Osteoblast (primary cell): ENCODE measurements at places on chromosomes 3 and 15. TPM values are rescaled to one million over a fixed set of nuclear protein-coding genes. Genes with fewer than 3 reads are reported as not detected.

Gene PIERCE2
- 3.6 and 5.3 TPM in 2 replicates for total RNA-seq

Gene THUMPD3
- total RNA-seq, result 42.1 and 42.7 TPM in 2 replicates

Gene SQOR
- total RNA-seq, result 122 and 134 TPM in 2 replicates

Gene STAB1
- 0.59 and 1.1 TPM in 2 replicates for total RNA-seq

Gene SLC12A8
- 33.0 and 36.2 TPM in 2 replicates for total RNA-seq

Gene GALNT15
- 6.5 and 7.1 TPM in 2 replicates for total RNA-seq

Gene CCDC54
- not detected in 2 replicates for total RNA-seq

Gene CDHR4
- under 0.01 TPM in 1 of 2 replicates, not detected in the other for total RNA-seq

Gene NAA50
- 163 and 169 TPM in 2 replicates for total RNA-seq

Gene IGSF11
- total RNA-seq, result under 0.01 and 0.36 TPM in 2 replicates

Gene INKA1
- 5.8 and 6.5 TPM in 2 replicates for total RNA-seq

Gene SLC6A1
- not detected in 2 replicates for total RNA-seq

Gene AADACL2
- not detected in 2 replicates for total RNA-seq

DNA sequence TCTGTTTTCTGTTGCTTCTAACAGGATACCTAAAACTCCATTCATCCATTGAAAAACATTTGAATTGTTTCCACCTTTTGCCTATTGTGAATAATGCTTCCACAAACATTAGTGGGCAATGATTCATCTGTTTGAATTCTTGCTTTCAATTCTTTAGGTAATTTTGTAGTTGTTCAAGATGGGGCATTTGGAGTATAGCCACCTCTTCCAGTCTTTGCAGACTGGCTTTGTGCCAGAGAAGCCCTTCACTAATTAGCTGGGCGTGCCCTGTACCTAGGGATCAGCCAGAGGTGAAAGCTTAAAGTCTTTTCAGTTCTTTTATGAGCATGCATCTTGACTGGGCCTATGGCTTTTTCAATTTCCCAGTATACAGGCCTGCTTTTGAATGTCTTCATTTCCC, 10.9 kb downstream of the RTP1 start:
- DNase-seq, result no peak

- no peak for DNase-seq
Observed at GRCh38 chr15:94253742-94254141, 22.4 kb downstream of the MCTP2 start.

GRCh38 chr15:48527517-48527916, 118.0 kb downstream of the FBN1 start:
- no peak for DNase-seq

GRCh38 chr15:65869954-65870871, 922 bp downstream of the RAB11A start:
- DNase-seq, result peak; percentile 43

DNA sequence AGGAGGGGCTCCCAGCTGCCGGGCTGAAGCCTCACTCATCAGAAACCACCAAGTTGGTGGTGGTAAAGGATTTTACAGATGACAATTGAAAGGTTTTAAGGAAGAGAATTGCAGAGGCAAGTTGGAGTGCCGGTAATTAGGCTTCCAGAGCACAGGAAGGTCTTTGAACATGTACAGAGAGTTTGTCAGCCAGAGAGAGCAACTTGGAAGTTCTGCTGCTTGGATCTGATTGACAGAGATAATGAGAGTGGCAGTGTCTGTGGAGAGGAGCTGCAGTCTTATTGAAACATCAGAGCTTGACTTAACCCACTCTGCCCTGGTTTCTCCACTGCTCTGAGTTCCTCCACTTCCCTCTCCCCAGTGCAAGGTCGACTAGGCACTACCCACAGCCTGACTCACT, 448.6 kb downstream of the EPHB1 start:
- DNase-seq, result no peak

- DNase-seq, result no peak
Observed at GRCh38 chr3:22421589-22421988, 670.6 kb upstream of the ZNF385D start.

DNA sequence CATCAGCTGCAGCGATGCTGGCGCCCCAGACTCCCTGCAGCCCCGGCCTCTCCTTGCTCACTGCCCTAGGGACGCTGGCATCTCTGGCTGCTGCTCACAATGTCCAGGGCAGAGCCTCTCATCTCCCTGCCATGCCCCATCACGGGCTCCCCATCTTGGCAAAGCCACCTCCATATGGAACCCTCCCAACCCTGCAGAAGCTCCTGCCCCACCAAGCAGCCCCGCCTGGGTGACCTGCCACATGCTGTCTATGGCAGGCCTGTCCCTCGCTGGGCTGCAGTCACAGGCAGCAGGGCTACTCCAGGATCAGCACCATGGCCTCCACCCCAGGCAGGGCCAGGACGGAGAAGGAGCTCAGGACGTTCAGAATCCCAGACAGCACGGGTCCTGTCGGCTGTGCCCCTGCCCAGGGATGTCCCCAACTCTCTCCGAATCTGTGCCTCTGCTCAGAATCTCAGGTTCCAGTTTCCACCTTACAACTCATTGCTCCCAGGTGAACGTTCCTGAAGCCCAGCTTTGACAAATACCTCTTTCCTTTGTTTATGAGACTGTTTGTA, 58.4 kb downstream of the PLXNA1 start:
- DNase-seq, result peak; percentile 86

GRCh38 chr15:92200891-92201290, 192.8 kb upstream of the ST8SIA2 start:
- no peak for DNase-seq

- DNase-seq, result no peak
Observed at GRCh38 chr3:59904296-59904695, 854.5 kb upstream of the CFAP20DC start.

- DNase-seq, result no peak
Observed at GRCh38 chr3:155465664-155466063, 172.2 kb upstream of the STRIT1 start.

DNA sequence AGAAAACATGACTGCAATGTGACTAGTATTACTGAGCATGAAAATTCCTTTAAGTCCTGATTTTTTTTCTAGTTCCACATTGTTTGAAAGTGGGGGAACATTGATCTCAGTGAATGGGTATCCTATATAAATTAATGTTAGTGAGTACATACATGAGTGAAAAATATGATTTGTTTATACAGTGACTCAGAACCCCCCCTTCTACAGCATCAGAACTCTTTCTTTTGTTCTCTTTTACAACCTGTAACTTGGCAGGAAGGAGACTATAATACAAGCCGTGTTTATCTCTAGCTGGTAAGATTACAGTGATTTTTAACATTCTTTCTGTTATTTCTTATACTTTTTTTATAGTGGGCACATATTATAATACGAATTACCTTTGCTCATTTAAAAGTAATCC, 384.7 kb downstream of the PDCD6IP start:
- no peak for DNase-seq

DNA sequence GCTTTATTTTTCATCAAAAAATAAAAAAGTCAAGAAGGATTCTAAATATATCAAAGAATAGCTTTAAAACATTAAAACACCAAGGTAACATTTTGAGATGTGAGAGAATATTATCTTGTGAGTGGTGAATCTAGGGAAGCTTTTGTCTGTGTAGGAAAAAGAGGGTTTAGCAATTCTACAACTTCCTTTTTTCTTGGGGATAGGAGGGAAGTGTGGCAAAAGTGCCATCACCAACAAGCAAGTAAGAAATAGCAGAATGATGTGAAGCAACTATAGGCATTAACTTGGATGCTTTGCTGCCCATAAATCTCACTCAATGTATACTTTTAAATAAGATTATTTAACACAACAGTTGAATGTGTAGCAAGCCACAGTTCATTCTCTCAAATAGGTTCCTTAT, 57.8 kb upstream of the SUCLG2 start:
- no peak for DNase-seq

GRCh38 chr3:136547293-136547692, 204.9 kb downstream of the STAG1 start:
- DNase-seq, result no peak

- DNase-seq, result no peak
Observed at GRCh38 chr3:131972550-131972949, 62.3 kb downstream of the CPNE4 start.

GRCh38 chr15:80997692-80998091, 3.0 kb upstream of the TLNRD1 start:
- DNase-seq, result no peak

- no peak for DNase-seq
Observed at GRCh38 chr15:29534378-29534777, 264.8 kb upstream of the NSMCE3 start.

- no peak for DNase-seq
Observed at GRCh38 chr3:81585937-81586336, 175.5 kb downstream of the GBE1 start.

DNA sequence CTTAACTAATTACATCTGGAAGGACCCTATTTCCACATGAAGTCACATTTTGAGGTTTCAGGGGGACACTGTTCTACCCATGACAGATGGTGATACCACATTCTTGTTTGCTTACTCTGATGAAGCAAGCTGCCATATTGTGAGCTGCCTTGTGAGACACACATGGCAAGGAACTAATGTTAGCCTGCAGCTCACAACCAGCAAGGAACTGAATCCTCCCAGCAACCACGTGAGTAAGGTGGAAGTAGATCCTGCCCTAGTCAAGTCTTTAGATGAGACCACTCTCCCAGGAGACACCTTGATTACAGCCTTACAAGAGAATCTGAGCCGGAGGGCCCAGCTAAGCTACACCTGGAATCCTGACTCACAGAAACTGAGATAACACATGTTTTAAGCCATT, 160.1 kb downstream of the PDE8A start:
- no peak for DNase-seq

- DNase-seq, result peak; percentile 86
Observed at GRCh38 chr3:72738752-72739530, 109.3 kb downstream of the SHQ1 start.
